Stimulated activated CD8-positive, alpha-beta memory T cell treated with anti-CD3 and anti-CD28 coated beads, Interleukin-15, amount 100 ng/mL, for 1 hour (primary cell): ENCODE measurements at places on chromosomes 13 and 19.

DNA sequence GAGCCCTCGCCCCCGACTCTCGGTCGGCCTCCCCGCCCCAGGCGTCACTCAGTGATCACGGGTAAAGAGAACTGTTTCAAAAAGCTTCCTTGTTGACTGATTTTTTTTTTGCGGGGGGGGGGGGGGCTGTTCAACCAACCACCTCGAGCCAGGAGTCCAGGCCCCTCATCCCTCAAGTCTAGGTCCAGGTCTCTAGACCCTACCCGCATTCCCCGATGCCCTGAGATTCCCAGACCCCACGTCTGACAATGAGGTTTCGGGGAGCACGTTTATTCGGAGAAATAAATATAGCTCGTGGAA is 4.3 kb downstream of the HRC start:
- no peak for DNase-seq

- no peak for DNase-seq
Observed at GRCh38 chr13:21347753-21348318, 111.3 kb downstream of the ZDHHC20 start.

DNA sequence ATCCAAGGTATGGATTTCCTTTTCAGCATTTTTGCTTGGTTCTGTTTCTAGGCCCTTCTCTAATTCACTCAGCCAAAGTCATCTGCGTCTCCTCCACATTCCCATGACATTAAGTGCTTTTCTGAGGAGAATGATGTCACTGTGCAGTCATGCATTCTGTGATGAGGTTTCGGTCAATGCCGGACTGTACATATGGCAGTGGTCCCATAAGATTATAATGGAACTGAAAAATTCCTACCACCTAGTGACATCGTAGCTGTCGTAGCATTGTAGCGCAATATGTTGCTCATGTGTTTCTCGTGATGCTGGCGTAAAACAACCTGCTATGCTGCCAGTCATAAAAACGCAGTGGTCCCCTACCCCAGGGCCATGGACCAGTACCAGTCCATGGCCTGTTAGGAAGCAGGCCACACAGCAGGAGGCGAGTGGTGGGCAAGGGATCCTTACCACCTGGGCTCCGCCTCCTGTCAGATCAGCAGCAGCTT is 63.4 kb upstream of the TNFRSF19 start:
- no peak for DNase-seq

- no peak for DNase-seq
Observed at GRCh38 chr13:113906571-113906970, 42.7 kb upstream of the GAS6 start.

DNA sequence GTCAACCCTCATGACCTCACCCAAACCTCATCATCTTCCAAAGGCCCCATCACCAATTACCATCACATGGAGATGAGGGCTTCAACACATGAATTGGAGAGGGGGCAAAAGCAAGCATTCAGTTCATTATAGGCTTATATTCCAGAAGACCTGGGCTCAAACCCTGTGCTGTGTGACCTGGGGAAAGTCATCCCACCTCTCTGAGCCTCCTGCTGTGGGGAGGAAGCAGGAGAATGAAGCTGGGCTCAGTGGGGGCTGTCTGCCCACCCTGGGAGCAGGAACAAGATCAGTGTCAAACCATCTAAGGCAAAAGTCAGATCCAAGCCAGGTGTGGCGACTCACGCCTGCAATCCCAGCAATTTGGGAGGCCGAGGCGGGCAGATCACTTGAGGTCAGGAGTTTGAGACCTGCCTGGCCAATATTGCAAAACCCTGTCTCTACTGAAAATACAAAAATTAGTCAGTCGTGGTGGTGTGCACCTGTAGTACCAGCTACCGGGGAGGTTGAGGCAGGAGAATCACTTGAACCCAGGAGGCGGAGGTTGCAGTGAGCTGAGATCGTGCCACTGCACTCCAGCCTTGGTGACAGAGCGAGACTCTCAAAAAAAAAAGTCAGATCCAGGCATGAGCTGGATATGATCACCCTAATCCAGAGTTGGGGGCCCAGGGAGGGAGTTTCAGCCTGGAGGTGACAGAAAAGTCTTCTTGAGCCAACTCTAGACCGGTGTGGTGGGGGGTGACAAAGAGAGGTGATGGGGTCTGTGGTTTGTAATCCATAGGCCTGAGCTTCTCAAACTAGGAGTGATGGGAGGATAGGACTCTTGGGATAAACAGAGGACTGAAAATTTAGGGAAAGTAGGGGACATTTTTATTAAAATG is 1.6 kb upstream of the TPM4 start:
- no peak for DNase-seq

GRCh38 chr19:35204799-35205732 is 23.5 kb downstream of the FAM187B start:
- no peak for DNase-seq

- DNase-seq = no peak
Observed at GRCh38 chr13:22422712-22423111, 751.8 kb downstream of the FGF9 start.

GRCh38 chr19:12784871-12785430 is 6.3 kb upstream of the JUNB start:
- no peak for DNase-seq

DNA sequence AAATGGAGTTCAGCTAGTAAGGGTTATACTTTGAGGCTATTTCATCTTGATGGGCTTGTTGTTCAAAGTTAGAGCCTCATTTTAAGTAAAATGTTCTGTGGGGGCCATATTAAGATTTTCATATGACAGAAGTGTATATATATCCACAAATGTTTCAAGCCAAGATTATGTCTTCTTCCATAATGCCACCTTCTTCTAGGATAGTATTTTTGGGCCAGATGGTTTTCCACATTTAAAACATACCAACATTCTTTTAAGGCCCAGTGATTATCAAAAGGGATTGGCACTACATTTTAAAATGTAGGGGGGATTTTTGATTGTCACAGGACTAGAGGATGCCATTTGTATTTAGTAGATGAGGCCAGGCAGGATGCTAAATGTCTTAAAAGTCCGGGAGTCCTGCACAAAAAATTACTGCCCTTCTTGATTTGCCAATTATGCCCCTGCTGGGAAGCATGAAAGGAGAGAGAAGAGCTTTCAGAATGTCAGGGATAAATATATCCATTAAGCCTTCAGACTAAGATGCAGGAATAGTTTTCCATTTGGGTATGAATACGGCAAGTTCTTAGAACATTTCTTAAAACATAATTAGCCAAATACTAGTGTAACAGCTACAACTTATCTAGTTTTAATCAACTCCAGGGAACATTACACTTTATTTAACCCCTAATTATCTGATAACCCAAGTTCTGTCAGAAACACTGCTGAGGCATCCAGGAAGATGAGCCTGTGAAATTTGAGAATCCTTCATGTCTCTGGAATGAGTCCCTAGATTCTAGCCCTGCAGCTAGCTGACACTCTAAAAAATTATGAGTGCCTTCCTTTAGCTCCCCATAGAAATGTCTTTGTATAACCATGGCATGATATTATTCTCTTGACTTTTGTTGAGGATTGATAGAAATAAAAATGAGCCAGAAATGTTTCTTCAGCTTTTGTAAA is 34.0 kb downstream of the ITM2B start:
- no peak for DNase-seq

DNA sequence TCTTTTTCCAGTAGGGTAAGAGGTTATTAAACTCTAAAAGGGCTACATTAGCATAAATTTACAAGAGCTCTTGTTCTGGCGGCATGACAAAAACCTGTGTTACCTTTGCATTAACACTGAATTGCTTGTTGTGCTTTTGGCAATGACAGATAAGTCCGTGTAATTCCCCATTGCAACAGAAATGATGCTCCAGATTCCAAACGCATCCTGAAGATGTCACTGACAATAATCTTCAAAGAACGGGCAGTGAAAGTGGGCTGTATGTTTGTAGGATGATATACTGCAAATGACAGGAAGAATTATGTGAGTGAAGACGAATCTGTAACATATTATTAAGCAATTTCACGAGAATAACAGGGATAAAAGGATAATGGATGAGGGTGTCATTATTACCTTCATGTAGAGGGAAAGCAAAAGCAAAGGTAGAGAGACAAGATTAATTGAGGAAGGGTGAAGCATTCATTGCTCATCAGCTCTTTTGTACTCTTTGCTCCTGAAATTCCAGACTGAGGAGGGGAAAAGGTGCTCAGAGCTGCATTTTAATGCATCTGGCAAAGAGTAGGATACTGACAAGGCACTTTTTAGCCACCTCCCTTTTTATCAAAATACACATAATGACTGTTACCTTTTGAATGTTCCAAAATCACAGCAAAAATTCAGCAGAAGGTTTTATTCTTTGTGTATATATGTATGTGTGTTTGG is 38.5 kb upstream of the MAB21L1 start:
- DNase-seq = no peak

GRCh38 chr19:3027292-3027691 is 1.8 kb downstream of the TLE2 start:
- no peak for DNase-seq

- DNase-seq = no peak
Observed at GRCh38 chr13:88908961-88909441, 1237.8 kb downstream of the SLITRK5 start.

DNA sequence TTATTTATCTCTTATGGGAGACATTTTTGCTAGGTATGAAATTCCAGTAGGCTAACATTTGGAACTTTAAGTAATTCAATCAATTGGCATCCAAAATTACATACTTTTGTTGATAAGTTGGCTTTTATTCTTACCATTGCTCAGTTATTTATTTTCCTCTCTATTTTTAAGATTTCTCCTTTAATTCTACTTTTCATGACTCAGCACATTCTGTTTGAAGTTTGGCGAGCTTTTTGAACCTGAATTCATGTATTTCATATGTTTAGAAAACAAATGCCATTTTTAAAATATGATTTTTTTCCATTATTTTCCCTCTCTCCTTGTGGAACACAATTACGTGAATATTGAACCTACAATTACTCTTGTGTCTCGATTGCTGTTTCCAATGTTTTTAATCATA is 2896.3 kb upstream of the PCDH20 start:
- no peak for DNase-seq

DNA sequence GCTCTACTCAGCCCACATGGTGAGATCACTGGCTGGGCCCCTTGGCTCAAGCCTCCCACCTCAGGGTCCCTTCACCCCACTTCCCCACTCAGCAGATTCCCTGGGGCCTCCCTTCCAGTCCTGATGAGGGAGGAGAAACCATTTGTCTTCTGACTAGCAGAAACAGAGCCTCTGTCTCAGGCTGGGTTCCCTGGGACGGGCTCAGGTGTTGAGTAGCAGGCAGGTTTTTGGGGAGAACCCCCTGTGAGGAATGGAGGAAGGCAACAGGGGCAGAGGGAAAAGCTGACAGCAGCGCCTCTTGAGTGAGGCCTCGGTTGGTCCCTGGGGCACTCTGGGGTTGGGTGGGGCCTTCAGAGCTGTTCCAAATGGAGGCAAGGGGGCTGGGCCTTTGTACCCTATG is 452.2 kb downstream of the TSHZ3 start:
- DNase-seq = no peak

DNA sequence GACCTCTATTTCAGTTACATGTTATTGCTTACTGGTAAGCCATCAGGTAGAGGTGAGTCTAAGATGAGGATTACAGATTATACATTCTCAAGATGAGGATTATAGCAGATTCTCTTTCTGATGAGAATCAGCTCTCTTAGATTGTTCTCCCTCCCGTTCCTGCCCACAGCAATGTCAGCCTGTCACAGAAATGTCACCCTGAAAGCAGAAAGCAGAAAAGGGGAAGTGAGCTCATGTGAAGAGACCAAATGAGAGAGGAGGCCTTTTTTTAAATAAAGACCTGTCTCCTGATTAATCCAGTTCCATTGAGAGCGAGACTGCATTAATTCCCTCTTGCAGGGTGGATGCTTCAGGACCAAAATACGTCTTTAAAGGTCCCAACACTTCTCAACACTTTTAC is 445.6 kb downstream of the KCTD12 start:
- DNase-seq = no peak

GRCh38 chr13:20332361-20333096 is 100.4 kb upstream of the GJB6 start:
- DNase-seq = no peak

GRCh38 chr19:47253467-47253881 is 2.9 kb upstream of the CCDC9 start:
- no peak for DNase-seq

DNA sequence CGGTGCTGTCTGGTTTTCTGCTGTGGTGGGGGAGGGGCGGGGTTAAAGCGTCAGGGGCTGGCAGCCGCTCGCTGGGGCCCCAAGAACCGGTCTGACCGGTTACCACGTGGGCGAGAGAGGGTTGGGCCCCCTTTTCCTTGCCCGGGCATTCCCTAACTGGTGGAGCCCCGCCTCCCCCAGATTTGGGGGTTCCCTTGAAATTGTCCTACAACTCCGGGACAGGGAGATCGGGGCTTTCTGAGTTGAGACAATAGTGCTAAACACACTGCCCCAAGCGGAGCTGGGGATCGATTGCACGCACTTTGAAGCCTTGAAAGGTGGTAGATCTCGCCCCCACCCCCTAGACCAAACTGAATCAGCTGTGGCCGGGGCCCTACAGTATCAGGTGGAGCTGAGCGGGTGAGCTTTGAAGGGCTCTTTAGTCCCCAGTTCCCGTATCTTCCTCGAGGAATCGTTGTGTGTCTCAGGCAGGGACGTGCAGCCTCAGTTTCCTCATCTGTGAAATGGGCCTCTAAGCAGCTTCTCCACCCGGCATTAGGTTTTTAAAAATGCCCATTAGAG is 4.8 kb downstream of the IER2 start:
- peak; percentile 66 for DNase-seq

- DNase-seq = no peak
Observed at GRCh38 chr13:62207388-62207787, 791.7 kb upstream of the PCDH20 start.

DNA sequence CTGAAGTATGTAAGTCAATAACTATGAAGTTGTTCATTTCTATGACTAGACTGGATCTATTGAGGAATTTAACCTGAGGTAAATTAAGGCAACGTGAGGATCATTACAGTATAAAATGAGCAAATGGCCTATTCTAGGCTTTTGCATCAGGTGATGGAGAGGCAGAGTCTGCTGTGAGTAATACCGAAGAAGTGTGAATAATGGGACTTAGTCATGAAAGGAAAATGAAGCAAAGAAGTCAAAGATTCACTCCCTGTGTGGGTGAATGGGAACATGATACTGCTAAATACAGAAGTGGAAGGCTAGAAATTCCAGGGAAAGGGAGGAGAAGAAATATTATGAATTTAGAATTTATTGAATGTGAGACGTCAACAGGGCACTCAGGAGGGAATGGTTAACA is 774.1 kb downstream of the LIG4 start:
- DNase-seq = no peak
